ENCODE measurements at places on chromosomes 1 and 21.

- DNase-seq: no peak
These were observed 6.9 kb downstream of the FOXJ3 start for GRCh38 chr1:42328047-42328625.

- DNase-seq: peak; percentile 32
These were observed 18.7 kb upstream of the SLAMF6 start for GRCh38 chr1:160541622-160542302.

GRCh38 chr1:233689017-233689747 lies 75.3 kb downstream of the KCNK1 start:
- no peak for DNase-seq

- DNase-seq: no peak
These were observed 308.5 kb upstream of the ADAMTS5 start for GRCh38 chr21:27275294-27275927.

DNA sequence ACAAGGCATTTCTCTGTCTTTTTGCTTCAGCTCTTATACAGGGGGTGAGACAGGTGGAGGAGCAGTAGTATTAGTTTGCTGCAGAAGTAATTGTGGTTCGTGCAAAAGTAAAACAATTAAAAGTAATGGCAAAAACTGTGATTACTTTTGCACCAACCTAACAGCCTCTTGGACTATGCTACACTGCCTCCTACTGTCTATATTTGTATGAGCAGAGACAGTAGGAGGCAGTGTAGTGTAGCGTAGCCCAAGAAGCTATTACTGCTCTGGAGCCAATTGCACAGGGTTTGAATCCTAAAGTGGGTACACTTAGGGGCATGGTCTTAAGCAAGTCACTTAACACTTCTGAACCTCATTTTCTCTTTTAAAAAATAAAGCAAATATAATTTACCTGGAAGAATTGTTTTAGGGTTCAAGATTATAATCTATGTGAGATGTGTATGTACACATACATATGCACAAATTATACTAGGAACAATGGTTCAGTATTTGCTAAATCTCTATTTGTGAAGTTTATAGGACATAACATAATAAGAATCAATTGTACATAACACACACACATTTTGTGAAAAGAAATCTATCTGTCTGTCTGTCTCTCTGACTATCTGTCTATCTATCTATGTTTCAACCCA lies 103.8 kb downstream of the BRINP3 start:
- peak; percentile 57 for DNase-seq

DNA sequence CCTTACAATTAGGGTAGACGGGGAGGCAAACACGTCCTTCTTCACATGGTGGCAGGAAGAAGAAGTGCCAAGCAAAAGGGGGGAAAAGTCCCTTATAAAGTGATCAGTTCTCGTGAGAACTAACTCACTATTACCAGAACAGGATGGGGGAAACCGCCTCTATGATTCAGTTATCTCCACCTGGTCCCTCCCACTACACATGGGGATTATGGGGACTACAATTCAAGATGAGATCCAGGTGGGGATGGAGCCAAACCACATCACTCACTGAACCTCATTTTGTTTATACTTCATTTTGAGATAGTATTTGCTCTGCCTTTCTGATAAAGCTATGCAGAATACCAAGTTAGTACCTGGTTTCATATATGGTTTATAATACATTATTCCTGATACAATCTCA lies 26.5 kb downstream of the APP start:
- no peak for DNase-seq

GRCh38 chr1:154861607-154862094 lies 8.4 kb downstream of the KCNN3 start:
- DNase-seq: no peak

GRCh38 chr21:33078907-33079582 lies 9.1 kb downstream of the OLIG1 start:
- peak; percentile 97 for DNase-seq

DNA sequence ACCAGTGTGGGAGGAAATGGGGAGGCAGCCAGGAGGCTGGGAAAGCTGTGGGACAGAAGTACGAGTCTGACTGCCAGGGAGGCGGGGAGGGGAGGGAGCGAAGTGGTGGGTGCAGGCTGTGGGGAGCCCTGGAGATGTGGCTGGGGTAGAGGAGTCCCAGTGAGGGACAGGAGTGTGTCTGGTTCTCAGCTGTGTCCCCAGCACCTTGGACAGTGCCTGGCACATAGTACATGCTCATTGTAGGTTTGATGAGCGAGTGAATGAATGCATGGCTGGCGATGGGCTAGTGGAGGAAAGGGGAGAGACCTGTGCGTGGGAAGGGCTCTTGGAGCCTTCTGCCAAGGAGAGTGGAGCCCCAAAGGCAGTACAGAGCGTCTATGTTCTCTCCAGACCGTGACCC lies 104.1 kb downstream of the SIK1 start:
- no peak for DNase-seq

DNA sequence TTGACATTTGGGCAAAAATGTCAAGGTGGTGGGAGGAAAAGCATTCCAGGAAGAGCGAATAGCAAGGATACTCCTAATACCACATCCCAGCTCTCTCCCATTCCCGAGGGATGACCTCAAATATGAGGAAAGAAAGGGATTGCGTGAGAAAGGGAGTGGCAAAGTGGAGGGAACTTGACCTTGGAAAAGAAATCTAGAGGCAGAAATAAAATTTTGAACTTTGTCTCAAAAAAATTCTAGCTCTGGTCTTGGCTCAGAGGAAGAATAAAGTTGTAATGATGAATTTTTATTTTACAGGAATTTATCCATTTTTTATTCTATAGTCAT lies 127.8 kb downstream of the TBX19 start:
- no peak for DNase-seq

DNA sequence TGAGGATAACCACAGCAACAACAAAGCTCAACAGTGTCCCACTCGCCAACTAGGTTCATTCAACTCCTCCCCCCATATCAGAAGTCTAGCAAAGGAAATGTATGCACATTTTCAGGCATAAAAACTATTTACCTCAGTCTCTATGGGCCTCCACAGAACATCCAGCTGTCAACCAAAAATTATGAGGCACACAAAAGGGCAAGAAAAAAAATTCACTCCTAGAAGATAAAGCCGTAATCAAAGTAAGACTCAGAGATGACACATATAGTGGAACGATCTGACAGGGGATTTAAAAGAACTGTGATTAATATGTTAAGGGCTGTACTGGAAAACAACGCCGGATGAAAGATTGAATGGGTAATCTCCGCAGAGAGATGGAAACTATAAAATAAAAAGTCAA lies 158.7 kb downstream of the NTPCR start:
- DNase-seq: no peak

DNA sequence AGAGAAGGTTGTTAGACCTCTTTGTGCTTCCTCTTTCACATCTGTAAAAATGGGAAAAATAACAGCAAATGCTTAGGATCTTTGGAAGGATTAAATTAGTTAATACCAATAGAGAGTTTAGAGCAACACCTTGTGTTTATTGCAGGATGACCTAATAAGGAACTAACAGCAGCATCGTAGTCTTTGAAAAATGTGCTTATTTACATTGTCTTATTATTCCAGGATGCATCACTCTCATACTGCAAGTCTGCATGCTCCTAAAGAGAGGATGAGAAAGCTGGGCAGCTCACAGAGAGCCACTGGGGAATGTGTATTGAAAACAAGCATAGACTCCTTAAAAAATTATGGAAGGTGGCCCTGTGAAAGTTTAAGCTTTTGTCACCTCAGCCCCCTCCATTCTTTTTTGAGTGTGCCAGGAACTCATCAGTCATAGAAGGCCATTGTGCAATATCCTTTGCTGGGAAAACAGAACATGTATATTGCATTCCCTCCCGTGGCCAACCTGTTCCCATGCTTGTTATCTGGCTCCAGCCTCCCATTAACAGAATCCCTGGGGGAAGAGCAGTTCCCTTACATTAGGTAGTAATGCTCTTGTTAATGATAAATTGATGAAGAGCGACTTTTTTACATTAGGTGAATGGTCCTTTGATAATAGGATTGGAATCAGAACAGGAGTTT lies 180.7 kb downstream of the ZNF326 start:
- DNase-seq: no peak

GRCh38 chr1:247370786-247371732 lies 39.4 kb upstream of the ZNF496 start:
- DNase-seq: no peak

DNA sequence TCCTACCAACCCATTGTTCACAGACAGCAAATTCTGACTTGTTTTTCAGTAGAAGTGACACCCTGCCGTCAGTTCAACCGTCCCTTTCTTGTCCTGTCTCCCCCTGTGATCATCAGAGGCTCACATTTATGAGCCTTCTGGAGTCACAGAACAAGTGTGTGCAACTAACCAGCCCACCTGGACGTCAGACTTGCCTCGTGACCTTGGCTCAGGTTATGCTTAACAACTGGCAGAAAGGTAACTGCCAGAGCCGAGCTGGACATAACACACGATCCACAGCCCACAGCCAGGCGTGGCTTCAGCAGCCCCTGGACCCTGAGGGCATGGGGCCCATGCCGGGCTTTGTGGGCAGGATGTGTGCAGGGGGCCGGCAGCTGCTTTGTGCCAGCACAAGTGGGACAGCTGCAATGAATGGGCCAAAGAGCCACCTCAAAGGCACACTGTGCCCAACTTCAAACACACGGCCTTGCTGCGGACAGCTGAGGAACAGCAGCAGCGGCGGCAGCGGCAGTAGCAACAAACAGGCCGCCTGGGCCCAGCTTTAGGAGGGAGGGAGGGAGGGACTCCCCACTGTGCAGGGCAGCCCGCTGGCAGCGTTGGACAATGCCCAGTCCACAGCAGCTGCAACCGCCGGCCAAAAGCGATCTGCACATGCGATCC lies 103.9 kb downstream of the ZBTB18 start:
- DNase-seq: peak; percentile 87

DNA sequence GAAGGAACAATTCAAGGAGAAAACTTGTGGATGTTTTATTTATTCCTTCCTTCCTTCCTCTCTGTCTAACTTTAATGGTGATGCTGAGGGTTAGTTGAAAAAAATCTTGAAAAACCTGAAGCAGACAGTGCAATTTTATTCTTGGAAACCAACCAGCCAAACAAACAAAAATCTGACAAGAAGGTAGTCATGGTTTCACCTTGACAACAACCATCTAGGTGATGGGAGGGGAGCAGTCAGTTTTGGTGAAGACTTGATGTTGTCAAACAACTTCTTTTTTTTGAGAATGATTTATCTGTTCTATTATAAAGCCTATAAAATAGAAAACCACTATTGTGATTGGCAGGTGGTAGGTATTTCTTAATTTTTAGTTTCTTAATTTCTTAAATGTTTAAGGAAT lies 92.4 kb upstream of the GPR88 start:
- DNase-seq: peak; percentile 62

GRCh38 chr1:222251847-222252246 lies 296.1 kb downstream of the HHIPL2 start:
- no peak for DNase-seq

- DNase-seq: no peak
These were observed 59.9 kb downstream of the WNT9A start for GRCh38 chr1:227887697-227888403.

GRCh38 chr1:207459008-207459407 lies 4.9 kb downstream of the CR2 start:
- DNase-seq: no peak

DNA sequence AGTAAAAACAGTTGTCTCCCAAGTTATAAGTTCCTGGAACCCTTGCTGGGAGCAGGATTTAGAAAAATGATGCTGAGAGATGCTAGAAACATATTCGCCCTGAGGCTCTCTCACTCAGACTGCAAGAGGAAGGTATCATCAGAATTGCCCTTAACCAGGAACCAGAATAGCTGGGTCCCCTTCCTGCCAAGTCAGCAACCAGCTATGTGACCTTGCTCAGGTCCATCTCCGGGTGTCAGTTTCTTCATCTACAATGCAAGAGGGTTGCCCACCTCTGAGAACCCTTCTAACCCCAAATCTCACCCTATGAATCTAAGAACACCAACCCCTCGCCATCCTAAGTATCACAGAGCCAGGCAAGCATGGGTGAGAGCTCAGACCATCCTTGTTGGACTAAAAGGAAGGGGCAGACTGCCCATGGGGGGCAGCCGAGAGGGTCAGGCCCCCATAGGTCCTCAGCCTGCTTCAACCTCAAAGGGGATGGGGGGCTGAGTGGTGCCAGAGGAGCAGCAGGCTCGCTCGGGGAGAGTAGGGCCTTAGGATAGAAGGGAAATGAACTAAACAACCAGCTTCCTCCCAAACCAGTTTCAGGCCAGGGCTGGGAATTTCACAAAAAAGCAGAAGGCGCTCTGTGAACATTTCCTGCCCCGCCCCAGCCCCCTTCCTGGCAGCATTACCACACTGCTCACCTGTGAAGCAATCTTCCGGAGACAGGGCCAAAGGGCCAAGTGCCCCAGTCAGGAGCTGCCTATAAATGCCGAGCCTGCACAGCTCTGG lies 390 bp upstream of the S100A9 start:
- DNase-seq: no peak

- DNase-seq: no peak
These were observed 82.6 kb downstream of the GPR161 start for GRCh38 chr1:168054117-168054516.

- DNase-seq: no peak
These were observed 54.7 kb upstream of the ARHGEF16 start for GRCh38 chr1:3399732-3400131.

DNA sequence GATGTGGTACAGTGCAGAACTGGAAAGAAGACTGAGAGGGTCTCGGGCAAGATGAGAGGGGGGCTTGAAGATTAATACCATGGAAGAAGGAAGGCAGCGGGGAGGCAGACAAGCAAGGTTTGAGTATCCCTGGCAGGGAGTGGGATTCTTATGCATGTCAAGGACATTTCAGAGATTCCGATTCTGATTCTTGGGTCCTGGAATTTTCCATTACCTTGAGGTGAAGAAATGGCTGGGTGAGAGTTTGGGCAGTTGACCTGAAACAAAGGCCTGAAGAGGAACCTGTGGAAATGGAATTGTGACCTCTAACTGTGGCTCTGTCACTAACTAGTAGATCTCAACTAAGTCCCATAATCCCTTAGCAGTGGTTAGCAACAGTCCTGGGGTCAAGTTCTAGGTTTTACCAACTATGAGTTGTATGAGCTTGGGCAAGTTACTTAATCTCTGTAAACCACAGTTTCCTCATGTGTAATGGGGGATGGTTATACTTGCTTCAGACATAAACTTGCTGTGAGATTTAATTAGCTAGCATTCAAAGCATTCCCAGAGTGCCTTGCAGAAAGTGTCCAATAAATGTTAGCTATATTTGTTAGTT lies 8.6 kb upstream of the ACTN2 start:
- DNase-seq: no peak

- no peak for DNase-seq
These were observed 343.1 kb upstream of the DUSP10 start for GRCh38 chr1:222084996-222085395.

DNA sequence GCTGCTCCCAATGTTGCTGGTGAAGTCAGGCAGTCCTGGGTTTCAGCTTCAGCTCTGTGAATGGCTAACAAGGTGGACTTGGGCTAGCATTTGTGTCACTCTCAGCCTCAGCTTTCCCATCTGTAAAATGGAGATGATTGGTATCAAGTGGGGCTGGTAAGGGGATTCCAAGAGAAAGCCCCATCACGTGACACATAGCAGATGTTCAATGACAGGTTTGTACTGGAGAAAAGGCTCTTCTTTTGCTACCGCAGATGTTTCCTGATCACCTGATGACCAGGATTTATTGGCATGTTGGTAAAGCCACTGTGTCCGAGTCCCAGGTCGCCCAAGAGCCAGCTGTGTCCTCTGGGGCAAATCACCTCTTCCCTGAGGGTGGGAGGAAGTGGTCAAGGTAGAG lies 335.0 kb downstream of the MATN1 start:
- DNase-seq: no peak
